ENCODE measurements at places on chromosomes 11 and 22.

DNA sequence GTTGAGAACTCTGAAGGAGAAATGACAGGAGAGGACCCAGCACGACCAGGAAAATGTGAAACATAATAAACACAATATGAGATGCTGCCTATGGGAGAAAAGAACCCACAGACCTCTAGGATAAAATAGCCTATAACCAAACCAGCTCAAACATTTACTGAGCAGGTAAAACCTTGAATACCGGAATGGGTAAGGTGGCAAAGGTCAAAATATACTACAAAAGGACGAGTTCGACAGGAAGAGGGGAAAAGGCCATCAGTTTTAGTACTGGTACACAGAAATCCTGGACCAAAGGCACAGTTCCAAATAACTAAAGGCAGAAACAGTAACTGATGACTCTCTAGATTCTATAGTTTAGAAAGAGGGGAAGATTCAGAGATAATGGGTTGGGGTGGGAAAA, 96.3 kb downstream of the AMBRA1 start:
- DNase-seq = no peak

DNA sequence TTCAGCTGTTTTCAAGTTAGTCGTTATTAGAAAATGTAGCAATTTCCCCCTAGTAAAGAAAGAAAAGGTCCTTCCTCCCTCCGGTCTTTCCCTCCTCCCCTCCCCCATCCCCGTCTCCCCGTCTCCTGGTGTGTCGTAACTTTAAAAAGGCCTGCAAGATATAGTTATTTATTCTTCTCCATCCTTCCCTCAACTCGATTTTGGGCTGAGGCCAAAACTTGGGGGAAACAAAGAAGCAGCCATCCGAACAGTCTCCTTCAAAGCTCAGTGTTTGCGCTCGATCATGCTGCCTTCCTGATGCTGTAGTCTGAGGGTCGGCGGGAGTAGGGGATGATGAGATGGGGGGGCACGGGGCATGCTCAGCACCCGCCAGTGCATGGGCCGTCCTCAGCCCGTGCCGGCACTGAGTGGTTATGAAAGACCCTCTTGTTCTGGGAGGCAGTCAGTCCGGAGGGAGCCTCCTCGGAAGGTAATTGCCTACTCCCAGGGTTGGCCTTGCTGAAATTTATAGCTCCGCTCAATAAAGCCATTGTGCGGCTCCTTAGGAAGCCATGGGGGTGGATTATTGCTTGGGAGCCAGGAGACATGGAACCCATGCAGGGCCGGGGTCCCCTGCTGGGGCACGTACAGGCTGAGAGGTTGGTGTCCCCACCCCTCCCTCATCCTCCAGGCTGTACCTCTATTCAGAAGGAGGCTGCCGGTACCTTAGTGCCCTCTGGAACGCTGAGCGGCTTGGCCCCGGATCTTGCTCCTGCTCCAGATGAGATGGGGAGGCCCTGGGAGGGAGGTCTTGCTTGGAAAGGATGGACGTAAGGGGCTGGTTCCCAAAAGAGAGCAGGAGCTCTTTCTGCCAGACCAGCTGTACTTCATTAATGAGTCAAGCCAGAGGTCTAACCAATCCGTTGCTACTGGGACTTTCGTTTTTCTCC, 212.7 kb upstream of the CADM1 start:
- no peak for DNase-seq

DNA sequence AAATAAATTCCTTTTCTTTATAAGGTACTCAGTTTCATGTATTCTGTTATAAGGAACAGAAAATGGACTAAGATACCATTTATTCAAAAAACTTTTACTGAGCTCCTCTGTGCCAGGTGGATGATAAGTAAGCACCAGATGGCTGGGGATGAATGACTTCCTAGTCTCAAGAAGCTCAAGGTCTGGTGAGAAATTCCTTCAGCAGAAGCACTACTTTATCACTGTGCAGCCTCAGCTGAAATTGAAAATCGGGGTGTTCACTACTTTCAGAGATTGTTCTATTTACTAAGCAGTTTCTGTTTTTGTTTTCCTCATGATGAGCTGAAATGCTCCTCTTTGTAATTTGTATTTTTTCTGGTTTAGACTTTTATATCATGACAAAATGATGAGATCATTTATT, 7.8 kb downstream of the LDHAL6A start:
- no peak for DNase-seq

DNA sequence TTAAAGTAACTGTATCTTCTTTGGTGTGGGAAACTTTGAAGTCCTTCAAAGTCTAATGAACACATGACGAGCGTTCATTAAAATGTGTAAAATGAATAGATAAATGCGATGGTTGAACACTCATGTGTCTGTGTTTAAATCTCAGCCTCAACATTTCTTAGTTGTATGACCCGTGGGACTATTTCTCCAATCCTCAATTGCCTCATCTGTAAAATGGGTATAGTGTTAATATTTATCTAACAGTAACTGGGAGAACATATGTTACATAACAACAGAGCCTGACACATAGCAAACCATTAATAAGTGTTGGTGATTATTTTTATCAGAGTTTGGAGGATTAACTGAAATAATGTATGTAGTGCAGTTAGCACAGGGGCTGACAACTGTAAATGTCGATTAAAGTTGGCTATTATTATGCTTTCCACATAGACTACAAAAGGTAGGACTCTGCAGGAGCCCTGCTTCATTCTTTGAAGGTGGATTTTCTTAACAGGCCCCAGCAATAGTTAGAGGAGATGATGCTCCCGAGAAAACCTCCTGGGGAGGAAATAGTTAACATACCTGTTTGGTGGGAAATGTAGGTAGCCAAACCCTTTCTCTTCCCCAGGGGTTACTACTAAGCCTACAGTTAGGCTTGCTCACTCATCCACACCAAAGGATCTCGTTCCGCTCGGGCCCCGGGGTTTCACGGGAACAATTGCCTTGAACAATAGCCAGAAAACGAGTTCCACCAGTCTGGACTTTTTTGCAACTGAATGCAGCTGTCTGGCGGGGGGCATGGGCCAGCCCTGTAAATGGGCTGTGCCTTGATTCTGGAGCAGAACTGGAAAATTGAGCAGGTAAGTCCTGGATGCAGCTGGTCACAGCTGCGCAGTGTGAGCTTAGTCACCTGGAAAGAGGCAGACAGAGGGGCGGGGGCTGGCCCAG, 133.4 kb downstream of the DBX1 start:
- no peak for DNase-seq

DNA sequence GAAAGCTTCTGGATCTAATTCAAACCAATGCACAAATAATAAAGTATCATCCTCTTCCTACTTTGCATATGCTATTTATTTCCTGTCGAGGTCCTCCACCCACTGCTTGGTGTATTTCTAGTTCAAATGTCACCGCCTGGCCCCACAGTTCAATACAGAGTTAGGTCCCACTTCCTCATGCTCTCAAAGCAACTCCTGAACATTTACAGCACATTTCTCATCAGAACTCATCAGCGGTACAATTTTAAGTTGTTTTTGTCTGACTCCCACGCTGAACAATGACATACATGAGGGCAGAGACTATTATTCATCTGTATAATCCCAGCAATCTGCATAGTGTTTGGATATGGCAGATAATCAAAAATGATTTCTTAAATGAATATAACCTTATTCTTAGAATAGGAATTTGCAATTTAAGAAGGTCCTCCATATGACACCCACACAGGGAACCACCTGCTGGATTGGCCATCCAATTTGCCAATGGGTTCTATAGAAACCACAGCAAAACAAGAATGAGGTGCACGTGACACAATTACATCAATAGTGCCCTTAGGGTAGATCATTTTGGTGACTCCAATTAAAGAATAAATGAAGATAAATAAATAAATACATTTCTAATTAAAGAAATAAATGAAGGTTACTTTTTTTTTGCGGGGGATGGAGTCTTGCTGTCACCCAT, 54.2 kb downstream of the SLC25A17 start:
- no peak for DNase-seq

DNA sequence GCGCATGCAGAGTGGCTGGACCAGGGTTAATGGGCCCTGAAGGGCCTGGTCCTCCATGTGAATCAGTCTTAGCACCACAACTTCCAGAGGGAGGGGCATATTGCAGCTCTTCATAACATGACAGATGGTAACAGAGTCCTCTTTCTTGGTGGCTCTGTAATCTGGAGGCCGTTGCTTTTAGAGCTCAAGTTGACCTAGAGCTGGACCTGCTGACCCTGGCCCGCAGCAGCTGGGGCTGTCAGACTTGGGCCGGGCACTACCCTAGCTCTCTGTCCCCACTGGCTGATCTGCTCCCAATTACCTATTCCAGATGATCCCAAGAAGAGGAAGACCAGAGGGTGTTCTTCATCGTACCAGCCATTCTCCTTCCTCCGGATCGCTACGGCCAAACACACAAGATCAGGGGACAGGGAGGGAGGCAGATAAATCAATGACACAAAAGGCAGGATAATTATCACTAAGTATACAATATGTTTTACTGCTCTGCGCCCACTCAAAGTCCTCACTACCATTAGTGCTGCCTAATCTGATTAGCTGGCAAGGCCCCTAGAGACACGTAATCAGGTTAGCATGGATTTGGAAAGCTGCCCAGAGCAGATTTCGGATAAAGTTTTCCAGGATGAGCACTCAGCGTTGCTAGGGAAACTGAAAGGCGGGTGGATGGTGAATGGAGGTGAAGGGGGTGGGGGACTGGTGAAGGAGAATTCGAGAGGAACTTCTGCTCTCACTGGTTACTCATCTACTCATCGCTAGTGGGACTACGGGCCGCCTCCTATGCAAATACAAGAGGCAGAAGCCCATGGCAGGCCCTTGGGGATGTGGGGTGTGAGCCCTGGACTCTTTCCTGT, 64.5 kb upstream of the PHOX2A start:
- DNase-seq = no peak

DNA sequence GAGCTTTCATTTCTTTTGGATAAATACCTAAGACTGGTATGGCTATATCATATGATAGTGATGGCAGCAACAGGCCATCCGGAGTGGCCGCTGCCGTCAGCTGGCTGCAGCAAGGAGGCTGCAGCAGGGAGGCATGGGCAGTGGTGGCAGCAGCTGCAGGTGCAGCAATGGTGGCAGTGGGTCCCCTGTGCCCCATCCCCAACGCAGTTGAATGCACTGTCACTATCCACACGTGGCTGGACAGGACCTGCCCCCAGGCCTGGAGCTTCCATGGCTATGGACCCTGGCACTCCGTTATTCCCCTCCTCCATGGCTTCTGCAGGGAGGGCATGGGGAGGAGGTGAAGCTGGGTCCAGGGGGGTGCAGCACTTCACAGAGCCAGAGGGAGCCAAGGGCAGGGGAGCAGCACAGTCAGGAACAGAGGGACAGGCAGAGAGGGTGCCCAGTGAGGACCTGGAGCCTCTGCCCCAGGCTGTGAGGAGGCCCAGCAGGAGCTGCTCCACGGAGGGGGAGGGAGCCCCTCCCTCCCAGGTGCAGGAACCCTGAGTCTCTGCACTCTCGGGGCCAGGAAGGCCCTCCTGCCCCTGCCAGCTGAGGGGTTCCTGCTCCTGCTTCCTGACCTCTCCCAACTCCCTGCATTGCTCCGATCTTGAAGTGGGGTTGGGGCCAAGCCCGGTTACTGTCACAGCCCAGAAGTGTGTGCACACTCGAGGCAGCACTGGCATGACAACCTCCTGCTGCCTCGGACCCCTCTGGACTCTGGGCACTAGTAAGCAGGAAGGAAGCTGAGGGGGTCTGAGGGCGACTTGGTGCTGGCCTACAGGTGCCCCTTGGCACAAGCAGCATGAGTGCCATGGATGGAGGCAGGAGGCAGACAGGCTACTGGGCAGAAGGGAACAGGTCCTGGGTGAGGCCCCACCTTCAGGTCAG, 466.3 kb downstream of the GUCY1A2 start:
- DNase-seq = no peak

GRCh38 chr22:23369054-23369685, 188.9 kb downstream of the BCR start:
- DNase-seq = no peak

DNA sequence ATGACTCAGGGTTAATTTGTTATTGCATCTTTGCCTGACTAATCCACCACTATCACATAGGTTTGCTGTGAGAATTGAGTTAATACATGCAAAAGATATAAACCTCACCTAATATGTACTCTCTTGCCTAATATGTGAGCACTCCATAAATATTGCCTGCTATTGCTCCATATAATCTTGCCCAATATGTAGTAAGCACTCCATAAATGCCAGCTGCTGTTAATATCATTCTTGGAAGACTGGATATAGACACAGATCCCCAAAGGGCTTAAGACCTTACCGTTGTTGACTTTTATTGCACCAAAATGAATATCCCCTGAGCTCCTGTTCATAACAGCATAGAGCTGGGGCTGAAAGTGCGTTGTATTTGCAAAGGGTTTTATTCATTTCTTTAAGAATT, 27.0 kb upstream of the LRRC55 start:
- no peak for DNase-seq

DNA sequence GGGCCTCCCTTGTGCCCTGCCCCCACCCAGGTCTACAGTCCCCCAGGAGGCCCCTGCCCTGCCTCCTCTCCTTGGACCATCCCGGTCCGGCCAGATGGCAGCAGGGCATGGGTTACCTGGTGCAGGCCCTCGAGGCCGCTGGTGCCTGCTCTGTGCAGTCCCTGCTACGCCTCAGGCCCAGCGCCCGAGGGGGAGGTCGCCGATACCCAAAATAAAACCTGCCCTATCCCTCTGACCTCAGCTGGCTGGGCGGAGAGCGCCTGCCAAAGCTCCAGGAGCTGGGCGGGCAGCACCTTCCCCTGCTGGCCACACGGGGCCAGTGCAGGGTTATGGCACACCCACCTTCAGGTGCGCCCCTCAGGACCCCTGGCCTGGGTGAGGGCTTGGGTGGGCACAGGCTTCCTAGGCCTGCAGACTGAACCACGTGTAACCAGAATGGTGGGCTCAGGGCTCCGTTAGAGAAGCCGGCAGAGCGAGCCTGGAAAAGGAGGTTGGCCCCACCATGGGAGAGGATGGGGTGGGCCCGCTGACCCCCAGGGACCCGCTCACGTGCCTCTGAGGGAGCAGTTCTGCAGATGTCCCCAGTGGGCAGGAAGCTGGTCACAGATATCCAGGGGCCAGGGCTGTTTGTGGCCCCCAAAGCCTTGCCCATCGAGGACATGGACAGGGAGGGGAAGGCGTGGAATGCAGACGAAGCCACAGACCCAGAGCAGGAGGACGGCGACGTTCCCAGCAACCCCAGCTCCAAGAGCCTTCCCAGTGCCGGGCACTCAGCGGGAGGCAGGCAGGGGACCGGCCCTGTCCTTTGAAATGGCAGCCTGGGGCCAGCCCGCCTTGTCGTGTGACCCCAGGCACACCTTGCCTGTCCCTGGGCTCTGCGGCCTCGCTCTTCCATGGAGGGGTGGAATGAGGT, 1.7 kb upstream of the TNNT3 start:
- DNase-seq = no peak

DNA sequence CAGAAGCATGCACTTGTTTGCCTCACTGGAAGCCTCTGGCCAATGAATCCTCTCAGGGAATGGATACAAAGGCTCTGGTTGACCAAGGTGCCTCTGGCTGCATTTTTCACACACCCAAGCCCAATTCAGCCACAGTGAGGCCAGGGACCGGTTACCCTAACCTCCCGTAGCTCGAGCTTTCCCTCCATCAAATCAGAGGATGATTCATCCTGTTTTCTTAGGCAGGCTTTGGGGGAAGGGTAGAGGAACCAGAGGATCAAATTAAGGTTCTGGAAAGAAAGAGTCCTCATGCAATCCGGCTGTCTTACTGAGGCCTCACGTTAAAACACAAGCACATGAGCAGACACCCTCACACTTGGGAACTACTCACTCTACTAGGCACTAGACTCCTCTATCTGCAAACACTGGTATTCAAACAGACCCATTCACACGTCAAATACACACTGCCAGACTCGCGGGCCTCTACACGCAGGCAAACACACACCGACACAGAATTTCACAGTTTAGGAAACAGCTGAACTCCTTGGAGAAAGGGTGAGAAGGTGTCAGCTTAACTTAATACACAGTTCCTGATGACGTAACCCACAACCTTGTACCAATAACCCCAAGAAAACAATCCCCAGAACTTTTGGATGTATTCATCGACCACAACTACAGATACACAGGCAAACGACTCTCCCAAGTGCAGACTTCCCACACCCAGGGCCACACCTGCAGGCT, 12.4 kb downstream of the NRXN2 start:
- no peak for DNase-seq

Measured in stimulated activated CD8-positive, alpha-beta memory T cell treated with anti-CD3 and anti-CD28 coated beads, Interleukin-4, amount 100 ng/mL, for 1 hour (primary cell).